Left lung (tissue), 14 donors: ENCODE measurements at places on chromosomes 16 and 17. TPM values are rescaled to one million over a fixed set of nuclear protein-coding genes. Genes with fewer than 3 reads are reported as not detected.

DNA sequence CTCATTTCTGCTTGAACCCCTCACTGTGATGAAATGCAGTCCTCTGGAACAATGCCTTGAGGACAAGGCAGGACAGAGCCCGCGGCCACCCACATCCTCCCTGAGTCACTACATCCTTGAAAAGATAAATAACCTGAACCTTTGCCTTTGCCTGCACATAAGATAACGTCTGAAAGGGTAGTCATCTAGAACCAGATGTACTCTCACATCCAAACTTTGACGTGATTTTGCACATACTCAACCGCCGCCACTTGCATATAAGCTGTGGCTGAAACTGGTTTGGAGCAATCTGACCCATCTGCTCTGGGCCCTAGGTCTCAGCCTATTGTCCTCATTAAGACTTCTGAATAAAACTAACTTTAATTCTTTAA, 252.1 kb downstream of the PHKB start:
- no peak for DNase-seq

Gene BCL6B
- 36.5 TPM for polyA plus RNA-seq

- DNase-seq: no peak
Observed at GRCh38 chr16:66135421-66135831, 231.1 kb upstream of the CDH5 start.

GRCh38 chr17:77116371-77116860, 24.4 kb upstream of the SEC14L1 start:
- DNase-seq: no peak

- DNase-seq: peak; percentile 97
Observed at GRCh38 chr16:85137323-85138072, 25.2 kb upstream of the CIBAR2 start.

- no peak for DNase-seq
Observed at GRCh38 chr17:67993998-67994361, 2.3 kb downstream of the C17orf58 start.

DNA sequence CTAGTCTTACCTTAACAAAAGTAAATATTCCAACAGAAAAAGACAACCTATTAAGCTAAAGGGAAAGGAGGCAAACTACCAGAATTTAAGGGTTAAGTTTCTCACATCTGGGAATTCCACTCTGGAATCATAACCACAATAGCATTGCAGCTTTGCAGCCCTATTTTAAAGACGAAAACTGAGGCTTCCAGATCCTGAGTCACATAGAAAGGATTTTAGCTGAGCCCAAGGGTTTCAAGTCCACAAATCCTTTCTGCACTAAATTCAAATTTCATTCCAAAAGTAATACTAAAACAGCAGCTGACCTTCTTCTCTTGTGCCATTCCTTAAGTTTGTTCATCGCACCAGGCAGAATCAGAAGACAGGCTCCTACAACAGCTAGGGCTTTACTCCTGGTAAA, 17.8 kb downstream of the XYLT1 start:
- no peak for DNase-seq

DNA sequence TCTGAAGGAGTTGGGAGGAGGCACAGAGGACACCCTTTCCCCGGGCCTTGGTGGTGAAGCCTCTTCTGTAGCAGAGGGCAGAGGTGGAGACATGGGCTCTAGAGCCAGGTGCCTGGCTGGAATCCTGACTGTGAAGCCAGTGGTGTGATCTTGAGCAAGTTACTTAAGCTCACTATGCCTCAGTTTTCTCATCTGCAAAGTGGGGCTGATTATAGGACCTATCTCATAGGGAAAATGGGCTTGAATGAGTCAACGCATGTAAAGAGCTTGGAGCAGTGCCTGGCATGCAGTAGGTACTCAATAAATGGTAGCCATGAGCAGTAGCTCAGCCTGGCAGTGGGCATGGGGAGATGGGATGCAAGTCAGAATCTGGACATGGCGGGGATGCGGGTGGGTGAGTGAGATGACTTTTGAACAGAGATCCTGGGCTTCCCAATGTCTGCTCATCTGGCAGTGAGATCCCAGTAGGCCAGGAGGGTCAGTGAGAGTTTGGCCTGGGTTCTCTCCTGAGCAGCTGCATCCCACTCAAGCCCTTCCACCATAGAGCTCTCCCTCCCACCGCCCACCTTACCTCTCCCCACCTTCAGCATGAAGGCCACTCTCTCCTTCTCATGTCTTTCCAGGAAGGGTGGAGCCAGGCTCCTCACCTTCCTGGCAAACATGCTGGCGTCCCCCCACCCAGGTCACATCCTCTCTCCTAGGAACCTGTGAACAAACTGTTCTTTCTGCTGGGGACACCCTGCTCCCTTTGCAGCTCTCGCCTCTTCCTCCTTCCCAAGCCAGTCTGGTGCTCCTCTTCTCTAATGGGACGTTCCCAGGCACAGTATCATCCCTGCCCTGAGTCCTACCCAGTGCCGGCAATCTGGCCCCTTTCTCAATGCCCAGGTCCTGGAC, 13.1 kb upstream of the SP2 start:
- no peak for DNase-seq

Gene NAGS
- polyA plus RNA-seq: 4.1 TPM

- peak; percentile 71 for DNase-seq
Observed at GRCh38 chr16:85717393-85718152, 28.8 kb upstream of the GINS2 start.

GRCh38 chr17:29828676-29829284, 101.2 kb downstream of the SSH2 start:
- no peak for DNase-seq
